ENCODE measurements at places on chromosomes 2 and 18. TPM values are rescaled to one million over a fixed set of nuclear protein-coding genes. Genes with fewer than 3 reads are reported as not detected.

SLC14A1 gene
- total RNA-seq: 1.2 TPM

NEB gene
- total RNA-seq: 0.10 TPM

GPR35 gene
- 1.3 TPM for total RNA-seq

PSMA8 gene
- total RNA-seq: not detected

DOK6 gene
- not detected for total RNA-seq

CTAGE1 gene
- total RNA-seq: not detected

DSC2 gene
- 2.7 TPM for total RNA-seq

ADRA2B gene
- total RNA-seq: 0.28 TPM

Data from Panc1 (cell line).